Liver (tissue), 10 donors: ENCODE measurements at places on chromosomes 3 and 15. TPM values are rescaled to one million over a fixed set of nuclear protein-coding genes. Genes with fewer than 3 reads are reported as not detected.

TNFSF10 gene
- 55.4 TPM for total RNA-seq

GASK1A gene
- total RNA-seq: 0.79 TPM

A4GNT gene
- total RNA-seq: 0.42 TPM

SMAD6 gene
- total RNA-seq: 15.1 TPM

CLDN18 gene
- not detected for total RNA-seq

CLDN11 gene
- total RNA-seq: 3.3 TPM

- no peak for DNase-seq
Observed at GRCh38 chr15:74592222-74592621, 23.4 kb upstream of the CLK3 start.

DNA sequence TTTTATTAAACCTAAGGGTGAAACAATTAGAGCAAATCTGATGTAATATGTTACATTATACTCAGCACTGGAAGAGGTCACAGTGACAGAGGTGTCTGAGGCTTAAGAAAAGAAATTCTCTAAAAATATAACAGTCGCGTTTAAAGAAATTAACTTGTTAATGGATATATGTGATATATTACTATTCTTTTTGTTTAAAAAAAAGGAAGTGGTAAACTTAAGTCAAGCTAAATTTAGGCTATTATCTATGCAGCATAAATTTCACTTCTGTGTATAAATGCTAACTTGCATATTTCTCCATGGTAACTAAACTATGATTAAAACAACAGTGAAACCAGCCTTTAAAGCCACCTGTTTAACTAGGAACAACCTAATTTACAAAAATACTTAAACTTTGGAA, 191.3 kb downstream of the FOXP1 start:
- no peak for DNase-seq

DNA sequence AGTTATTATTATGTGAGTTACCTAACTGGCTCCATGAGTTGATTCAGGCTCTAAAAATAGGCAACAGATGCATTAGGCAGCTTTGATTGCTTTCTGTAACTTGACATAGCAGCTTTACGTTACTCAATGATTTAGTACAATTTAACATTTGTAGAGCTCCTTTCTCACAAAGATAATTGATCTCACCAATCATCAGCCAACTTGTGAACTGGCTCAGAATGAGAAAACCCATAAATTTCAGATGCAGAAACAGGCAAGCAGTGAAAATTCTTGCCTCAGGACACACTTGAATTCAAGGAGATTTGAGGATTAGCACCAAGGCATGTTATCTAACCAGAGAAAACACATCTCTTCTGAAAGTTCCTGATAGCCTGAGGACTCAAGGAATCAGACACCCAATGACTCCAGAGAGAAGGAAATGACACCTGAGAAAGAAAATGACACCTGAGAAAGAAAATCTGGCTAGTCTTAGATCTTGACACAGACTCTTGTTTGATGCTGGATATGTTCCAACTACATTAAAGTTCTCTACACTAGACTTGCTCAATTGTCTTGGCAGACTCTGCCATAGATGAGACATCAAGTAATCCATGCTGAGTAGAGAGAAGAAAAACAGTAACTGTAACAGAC, 315.1 kb upstream of the CBLB start:
- DNase-seq: no peak

DNA sequence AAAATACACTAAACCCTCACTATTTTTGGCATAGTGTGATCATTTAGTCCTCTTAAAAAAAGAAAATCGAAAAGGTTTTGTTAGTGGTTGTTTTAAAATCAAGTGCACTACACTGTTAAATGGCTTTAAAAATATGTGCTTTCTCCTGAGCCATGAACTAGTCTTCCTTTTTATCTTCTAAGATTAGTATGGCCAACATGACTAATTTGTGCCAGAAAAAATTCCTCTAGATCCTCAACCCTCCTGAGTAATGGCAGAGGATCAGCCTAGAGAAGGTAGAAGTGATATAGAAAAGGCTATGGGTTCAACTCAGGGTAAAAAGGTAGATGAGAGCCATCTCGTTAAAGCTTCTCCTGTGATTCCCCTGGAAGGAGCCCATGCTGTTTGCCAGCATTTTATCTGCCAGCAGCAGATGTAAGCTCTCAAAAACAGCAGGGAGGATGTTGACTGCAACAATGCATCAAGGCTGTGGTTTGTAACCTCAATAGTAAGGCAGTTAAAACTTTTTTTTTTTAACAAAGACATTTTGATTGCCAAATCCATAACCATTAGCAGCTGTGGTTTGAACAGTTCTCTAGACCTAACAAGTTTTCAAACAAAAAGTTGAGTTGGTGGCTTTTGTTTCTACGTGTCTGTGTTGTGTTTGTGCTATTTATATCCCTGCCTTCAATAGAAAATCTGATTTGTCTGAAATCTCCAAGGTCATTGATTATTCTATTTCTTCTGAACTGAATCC, 30.2 kb upstream of the ZNF609 start:
- DNase-seq: no peak

GRCh38 chr3:15645740-15646501, 44.4 kb downstream of the BTD start:
- no peak for DNase-seq

GRCh38 chr3:120394347-120394746, 45.2 kb upstream of the LRRC58 start:
- no peak for DNase-seq

- no peak for DNase-seq
Observed at GRCh38 chr3:65873869-65874268, 164.8 kb downstream of the MAGI1 start.

GRCh38 chr15:74653426-74654102, 37.9 kb downstream of the CLK3 start:
- DNase-seq: no peak

DNA sequence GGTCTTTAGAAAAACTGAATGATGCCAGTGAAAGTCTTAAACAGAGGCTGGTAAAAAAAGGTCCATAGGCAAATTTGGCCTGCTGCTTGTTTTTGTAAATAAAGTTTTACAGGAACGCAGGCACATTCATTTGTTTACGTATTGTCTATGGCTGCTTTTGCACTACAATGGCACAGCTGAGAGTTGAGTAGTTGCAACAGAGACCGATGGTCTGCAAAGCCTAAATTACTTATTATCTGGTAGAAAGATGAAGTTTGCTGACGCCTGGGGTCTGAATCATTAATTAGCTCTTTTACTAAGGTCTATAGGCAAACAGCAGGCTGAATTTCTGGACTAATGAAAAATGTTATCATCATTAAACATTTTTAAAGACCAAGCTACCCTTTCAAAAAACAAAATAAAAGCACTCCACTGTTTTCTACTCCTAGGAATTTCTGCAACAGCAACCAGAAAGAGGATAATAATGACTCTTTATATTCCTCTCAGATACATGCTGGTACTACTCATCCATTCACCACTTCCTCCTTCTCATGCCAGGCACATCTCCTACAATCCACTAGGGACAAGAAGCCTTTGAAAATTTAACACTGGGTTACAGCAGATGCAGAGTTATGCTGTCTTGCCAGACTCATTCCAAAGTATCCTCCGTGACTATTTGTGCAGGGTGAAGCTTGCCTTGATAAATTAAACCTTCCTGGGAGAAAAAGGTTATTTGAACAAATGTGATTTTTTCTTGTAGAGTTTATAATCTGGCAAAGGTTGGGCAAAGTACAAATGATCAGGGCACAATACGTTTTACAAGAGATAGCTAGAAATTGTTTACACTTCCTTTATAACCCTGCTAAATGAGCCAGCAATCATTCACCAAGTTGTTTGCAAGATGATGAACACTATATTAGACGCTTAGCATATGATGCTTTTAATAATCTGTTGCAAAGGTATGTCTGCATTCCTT, 6.0 kb downstream of the GATM start:
- no peak for DNase-seq

DNA sequence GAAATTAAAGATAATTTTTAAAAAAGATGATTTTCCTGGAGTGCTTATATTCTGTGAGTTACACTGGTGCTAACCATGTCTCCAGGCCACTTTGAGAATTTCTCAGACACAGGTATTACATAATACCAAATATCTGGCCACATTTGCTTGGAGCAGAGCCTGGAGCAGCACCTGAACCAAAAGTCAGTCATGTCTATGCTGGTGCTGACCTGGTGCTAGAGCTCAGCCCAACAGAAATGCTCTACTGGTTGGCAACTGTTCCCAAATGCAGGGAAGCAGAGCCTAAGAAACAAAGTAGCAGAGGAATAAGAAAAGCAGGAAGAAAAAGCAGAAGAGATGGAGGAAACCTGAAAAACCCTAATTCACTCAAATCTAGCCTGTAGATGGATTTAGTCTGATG, 135.7 kb upstream of the SLC7A14 start:
- no peak for DNase-seq

DNA sequence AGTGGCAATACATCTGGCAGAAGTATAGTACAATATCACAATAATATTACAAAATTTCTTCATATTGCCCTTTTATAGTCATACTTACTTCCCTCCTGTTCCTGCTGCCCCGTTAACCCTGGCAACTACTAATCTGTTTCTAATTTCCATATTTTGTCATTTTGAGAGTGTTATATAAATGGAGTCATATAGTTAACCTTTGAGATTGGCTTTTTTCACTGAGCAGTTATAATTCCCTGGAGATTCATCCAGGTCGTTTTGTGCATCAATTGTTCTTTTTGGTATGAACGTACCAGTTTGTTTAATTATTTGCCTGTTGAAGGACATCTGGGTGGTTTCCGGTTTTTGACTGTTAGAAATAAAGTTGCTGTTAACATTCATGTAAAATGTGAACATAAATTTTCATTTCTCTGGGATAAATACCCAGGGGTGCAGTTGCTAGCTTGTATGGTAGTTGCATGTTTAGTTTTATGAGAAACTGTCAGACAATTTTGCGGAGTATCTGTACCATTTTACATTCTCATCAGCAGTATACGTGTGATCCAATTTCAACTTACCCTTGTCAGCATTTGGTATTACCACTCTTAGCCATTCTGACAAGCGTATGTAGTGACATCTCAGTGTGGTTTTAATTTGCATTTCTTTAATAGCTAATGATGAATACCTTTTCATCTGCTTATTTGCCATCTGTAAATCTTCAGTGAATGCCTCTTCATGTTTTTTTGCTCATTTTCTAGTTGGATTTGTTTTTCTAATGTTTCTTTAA, 32.2 kb upstream of the IL20RB start:
- DNase-seq: no peak

- DNase-seq: no peak
Observed at GRCh38 chr3:134066158-134066541, 36.4 kb upstream of the SLCO2A1 start.

DNA sequence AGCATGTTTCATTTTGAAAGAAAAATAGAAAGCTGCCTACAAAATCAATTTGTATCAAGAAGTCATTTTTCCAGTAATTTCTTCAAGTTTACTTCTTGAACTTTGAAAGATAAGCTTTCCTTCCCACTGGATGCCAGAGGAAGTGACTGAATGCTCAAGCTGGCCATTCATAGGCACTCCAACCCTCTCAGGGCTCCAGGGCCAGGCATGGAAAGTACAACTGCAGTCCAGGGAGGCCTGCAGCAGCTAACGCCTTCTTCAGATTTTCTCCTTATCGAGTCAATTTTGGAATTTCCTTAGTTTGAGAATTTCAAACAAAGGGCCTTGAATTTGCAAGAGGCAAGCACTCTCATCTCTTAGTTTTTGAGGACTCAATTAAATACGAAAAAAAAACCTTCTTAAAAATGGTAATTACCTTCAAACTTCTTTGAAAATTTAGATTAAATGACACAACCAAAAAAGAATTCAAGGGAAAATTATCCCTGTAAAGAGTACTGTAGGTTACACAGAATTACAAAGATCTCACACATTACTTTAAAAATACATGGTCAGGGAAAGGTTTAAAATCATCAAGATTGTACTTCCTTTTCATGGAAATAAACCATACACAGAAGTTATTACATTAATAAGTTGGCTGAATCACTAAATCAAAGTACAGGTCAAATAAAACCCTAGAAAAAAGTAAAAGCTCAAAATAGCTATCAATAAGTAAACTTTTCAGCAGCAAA, 2.5 kb downstream of the UBP1 start:
- no peak for DNase-seq

- DNase-seq: no peak
Observed at GRCh38 chr15:56528136-56528535, 63.2 kb upstream of the MNS1 start.

DNA sequence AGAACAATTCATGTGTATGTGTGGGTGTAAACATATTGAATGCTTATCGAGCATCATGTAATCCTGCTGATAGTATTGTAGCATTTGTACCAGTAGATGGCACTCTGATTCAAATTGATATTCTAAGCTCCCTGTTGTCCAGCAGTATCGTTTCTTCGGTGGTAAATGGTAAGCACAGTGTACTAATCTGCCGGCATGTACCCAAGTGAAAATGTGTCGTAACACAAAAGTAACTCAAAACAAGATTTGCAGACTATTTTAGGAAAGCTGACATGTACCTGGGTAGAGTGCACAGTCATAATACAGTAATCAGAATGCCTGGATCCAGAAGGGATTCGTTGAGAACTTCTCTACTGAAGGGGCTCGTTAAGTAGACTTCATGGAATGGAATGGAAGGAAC, 31.7 kb upstream of the MNS1 start:
- no peak for DNase-seq

DNA sequence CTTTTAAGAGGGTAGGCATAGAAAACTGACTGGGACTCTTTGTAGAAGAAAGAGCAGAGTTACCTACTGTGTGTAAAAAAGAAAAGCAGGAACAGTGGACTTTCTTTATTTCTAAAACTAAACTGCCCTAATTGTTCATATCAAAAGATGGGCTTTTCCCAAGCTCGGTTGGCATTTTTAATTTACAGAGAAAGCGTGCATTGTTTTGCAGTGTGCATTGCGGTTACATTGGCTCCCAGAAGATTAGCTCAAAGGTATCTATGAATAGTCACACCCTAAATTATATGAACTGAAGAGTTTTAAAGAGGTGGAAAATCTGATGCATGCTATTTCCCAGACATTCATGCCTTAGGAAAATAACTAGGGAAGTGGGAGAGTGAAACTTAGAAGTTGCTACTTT, 36.5 kb downstream of the MITF start:
- no peak for DNase-seq

DNA sequence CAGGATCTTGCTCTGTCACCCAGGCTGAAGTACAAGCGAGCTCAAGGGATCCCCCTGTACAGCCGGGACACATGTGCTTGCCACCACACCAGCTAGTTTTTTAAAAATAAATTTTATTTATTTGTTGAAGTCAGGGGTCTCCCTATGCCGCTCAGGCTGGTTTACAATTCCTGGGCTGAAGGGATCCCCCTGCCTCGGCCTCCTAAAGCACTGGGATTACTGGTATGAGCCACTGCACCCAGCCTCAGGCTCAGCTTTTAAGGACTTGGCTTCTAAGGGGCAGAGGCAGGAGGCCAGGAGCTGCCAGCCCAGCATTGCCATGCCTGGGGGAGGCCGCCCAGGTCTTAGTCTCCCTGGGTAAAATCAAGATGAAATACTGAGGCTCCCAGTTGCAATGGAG, 37.3 kb downstream of the HCN4 start:
- no peak for DNase-seq

GRCh38 chr3:150494411-150494977, 51.8 kb downstream of the SERP1 start:
- DNase-seq: no peak

- DNase-seq: no peak
Observed at GRCh38 chr3:85053626-85054025, 94.8 kb downstream of the CADM2 start.
